ENCODE measurements at places on chromosomes 1 and 21.

- no peak for DNase-seq
Observed at GRCh38 chr1:205170532-205171269, 40.8 kb downstream of the DSTYK start.

GRCh38 chr1:3598051-3598491 is 13.2 kb downstream of the MEGF6 start:
- no peak for DNase-seq

DNA sequence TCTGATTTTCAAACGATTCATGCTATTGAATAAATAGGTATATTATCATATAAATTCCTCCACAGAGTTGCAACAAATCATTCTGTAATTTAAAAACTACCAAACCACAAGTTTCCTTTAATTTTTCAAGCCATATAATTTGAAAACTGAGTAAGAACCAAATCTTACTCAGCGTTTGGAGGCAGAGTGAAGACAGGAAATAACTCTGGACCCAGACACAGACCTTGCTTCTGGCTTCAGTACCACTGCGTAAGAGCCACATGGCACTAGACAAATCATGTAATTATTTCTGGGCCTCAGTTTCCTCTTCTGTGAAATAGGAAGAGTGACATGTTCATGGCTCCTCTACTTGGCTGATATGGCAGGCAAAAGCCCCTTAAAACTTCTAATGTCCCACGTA is 82.4 kb downstream of the SMYD2 start:
- peak; percentile 39 for DNase-seq

DNA sequence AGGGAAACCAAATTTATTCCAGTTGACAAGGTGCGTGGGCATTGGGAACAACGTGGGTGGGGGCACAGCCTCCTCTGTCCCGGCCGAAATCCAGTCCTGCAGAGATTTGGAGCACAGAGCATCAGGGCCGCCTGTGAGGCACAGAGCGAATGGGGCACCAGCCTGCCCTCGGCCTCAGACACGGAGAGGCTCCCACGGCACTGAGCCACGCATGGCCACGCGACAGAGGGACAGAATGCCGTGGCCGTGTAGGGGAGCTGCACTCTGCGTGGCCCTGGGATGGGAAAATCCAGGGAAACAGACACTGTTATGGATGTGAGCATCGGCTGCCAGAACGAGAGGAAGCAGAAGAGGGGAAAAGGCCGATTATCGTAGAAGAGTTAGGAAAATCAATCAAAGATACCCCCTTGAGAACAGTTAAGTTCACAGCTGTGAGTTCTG is 13.5 kb upstream of the C1orf159 start:
- no peak for DNase-seq

DNA sequence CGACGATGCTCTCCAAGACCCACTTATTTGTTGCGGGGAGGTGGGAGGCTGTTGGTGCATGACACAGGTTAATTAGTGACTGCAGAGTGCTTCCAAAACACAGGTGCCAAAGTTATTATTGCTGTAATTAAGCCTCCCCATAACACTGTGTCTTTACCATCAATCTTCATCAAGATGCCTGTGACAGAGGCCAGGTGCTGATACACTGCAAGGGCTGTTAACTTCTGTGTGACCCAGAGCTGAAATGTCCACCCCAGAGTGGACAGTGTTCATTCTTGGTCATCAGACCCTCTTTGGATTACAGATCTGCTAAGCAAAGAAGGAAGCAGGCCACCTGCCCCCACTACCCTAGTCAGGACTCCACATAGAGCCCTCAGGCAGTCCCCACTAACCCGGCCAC is 55.5 kb downstream of the CAPN8 start:
- DNase-seq = no peak

- DNase-seq = no peak
Observed at GRCh38 chr1:159291424-159291823, 10.7 kb upstream of the FCER1A start.

GRCh38 chr1:93616996-93617669 is 64.5 kb downstream of the BCAR3 start:
- DNase-seq = peak; percentile 67

- DNase-seq = no peak
Observed at GRCh38 chr1:1911350-1912041, 3.6 kb upstream of the CALML6 start.

DNA sequence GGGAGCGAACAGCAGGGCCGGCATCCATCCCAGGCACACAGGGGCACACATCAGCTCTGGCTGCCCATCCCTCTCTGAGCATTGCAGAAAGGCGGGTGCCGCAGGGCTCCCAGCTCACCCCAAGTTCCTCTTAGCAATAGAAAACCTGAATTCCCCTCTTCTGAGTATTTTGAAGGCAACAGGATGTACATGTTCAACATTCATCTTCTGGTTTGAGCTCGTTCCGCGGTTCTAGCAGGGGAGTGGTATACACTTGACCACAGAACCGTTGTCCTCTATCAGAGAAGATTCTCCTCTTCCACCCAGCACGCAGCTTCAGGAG is 23.6 kb downstream of the ACTA1 start:
- DNase-seq = no peak

DNA sequence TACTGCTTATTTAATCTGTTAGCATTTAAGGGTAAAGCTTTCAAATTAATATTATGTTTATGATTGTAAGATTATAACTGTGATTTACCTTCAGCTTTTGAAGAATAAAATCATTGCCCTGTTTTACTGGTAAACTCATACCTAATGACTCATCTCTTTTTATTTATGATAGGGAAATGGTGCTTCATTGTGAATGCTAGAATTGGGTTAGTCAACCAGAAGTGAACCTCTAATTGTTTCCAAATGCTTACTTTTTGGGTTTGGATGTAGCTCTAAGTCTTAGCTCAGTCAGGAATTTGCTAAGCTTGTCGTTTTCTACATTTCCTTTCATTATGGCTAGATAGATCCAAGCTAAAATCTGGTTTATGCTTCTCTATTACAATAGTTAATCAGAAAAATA is 59.4 kb downstream of the SLC30A7 start:
- DNase-seq = peak; percentile 95

DNA sequence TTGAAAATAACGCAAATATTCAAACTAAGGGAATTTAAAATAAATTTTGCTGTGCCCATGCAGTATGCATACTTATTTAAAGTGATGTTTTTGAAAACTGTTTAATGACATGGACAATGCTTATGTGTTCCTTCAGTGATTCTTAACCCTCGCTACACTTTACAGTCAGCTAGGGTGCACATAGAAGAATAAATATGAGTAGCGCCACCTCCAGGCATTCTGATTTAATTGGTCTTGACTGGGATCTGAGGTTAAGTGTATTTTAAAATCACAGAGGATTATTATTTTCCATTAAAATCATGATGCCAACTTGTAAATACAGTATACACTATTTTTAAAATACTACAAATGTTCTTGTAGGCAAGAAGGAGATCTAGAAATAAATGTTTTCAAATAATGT is 373.5 kb upstream of the ADGRL4 start:
- no peak for DNase-seq

GRCh38 chr21:39662411-39662953 is 49.7 kb downstream of the B3GALT5 start:
- DNase-seq = no peak

GRCh38 chr1:43774359-43774758 is 67.0 kb downstream of the ST3GAL3 start:
- DNase-seq = peak; percentile 75

DNA sequence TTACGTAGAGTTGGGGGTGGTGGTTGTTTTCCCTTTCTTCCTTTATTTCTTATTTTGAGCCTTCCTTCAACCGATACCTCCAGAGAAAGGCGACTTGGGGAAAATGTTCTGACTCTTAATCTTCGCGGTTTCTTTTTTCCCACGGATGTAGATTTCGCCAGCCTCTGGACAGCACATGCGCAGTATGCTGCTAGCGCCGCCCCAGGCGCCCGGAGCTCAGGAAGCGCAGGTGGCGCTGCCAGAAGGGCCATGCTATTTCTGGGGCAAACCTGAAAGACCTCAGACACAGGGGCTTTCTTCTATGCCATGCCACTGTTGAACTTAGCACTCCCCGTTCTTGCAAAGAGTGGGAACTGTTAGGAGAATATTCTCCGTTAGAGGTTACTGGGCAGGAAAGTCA is 392.1 kb downstream of the KIF26B start:
- DNase-seq = no peak

DNA sequence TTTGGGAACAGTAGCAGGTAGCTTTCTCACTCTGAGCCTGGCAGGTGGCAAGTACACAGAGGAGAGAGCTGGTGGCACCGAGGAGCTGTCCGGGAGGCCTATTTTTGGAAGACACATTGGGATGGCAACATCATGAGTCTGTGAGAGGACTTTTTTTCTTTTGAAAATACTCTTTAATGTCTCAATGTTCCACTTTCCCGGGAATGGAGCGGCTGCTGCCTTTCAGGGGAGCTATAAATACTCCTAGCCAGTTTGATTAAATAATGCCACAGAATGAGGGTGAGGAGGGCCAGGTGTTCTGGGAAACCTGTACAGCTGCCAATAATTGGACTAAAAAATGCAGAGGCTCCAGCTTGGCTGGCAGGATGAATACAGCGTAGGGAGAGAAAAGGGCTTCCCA is 93.3 kb upstream of the COG2 start:
- DNase-seq = no peak

- DNase-seq = no peak
Observed at GRCh38 chr1:64343823-64344190, 126.1 kb upstream of the CACHD1 start.

GRCh38 chr21:37208056-37208721 is 58.9 kb downstream of the VPS26C start:
- DNase-seq = peak; percentile 16

- DNase-seq = no peak
Observed at GRCh38 chr1:29310616-29311180, 74.4 kb downstream of the PTPRU start.

- DNase-seq = peak; percentile 65
Observed at GRCh38 chr1:150543500-150544143, 5.6 kb upstream of the ADAMTSL4 start.

GRCh38 chr1:93692983-93693591 is 11.4 kb upstream of the BCAR3 start:
- DNase-seq = peak; percentile 84

DNA sequence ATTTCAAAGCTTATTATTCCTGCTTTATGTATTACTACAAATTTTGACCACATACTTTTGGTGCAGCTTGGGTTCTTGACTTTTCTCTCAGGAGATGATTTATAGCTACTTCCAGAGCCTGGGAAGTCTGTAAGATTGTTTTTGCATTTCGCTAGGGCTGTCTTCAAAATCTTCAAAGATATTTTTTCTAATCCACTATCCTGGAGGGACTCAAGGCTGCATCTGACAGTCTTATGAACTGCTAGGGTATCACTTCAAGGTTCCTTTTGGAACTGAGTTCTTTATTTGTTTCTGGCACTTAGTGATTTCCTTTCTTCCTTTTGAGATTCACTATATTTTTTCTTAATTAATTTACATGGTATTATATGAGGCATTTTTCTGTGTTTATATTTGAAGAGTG is 90.0 kb upstream of the LYPLAL1 start:
- DNase-seq = no peak

DNA sequence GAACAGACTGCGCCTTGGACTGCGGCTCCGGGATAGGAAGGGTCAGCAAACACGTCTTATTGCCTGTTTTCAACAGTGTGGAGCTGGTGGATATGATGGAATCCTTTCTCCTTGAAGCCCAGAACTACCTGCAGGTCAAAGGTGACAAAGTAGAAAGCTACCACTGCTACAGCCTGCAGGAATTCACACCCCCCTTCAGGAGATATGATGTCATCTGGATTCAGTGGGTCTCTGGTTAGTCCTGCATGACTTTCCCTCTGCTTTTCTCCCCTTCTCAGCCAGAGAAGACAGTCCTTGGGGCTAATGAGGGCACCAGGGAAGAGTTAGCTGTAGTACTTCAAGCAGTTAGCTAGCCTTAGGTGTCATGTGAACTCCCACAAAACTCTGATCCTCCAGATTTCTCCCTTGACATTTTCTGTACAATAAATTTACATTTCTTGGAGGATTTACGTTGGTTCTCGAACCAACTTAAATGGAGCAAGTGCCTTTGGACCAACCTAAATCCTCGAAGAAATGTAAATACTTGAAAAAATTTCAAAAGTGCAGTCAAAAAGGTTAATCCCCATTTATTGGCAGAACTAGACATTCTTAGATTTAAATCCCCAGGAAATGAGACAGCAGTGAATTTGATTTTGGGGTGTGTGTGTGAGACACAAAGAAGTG is 20.9 kb downstream of the NTMT2 start:
- DNase-seq = no peak

GRCh38 chr1:184212649-184213314 is 161.3 kb downstream of the TSEN15 start:
- DNase-seq = peak; percentile 93

DNA sequence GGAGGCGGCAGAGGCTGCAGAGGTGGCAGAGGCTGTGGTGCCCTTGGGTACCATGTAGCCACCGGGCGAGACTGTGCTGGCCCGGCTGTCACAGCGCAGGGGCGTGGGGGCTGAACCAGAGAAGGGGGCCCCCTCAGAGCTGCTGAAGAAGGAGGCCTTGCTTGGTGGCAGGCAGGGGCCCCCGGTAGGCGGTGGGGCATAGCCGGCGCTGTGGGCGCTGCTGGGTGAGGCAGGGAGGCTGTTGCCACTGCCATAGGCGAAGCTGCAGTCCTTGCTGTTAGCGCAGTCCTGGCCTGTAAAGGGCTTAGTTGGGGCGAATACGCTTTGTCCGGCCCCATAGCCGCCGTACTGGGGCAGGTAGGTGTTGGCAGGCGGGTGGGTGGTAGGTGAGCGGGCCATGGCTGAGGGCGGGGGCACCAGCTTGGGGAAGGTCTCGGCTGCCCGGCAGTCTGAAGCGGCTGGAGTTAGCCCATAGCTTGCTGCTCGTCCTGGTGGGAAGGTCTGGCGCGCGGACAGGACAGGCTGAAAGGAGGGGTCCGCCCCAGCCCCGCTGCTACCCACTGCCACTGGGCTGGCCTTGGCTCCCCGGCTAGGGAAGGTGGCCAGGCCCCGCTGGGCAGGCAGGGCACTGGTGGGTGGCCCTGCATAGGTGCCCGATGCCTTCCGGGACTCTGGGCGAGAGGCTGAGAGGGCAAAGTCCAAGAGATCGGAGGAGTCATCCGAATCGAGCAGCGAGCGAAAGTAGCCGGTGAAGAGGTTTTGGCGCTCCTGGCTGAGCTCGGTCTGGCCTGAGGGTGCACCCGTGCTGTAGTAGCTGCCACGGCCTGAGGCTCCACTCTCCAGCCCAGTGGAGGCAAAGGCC is 54.9 kb downstream of the AHDC1 start:
- DNase-seq = no peak

- peak; percentile 58 for DNase-seq
Observed at GRCh38 chr1:30966690-30967369, 58.3 kb upstream of the SDC3 start.

DNA sequence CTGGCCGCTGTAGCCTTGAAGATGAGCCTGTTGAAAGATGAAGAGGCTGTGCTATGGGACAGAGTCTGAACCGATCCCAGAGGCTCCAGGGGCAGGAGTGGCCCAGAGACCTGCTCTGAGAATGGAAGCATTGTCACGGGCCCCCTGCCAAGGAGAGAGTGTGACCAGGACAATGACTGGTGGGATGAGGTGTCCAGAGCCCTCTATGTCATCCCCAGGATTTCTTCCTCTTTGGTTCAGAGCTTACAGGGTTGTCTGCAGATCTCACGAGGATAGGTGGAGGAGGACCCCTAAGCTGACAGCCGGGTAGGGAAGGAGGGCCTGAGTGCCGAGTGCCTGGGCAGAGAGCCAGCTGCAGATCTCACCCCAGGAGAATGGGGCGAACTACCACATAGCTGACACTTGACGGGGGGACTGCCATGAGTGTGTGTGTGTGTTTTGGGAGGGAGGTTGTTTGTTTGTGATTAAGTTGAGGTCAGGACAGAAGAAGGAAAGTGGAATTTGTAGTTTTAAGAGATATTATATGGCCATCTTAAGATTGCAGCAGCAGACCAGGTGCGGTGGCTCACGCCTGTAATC is 25.4 kb downstream of the PIK3CD start:
- no peak for DNase-seq
